AG08395 (cell line): ENCODE measurements at places on chromosomes 11 and 22.

- no peak for DNase-seq
These were observed 335 bp downstream of the ZNF408 start for GRCh38 chr11:46701078-46701654.

DNA sequence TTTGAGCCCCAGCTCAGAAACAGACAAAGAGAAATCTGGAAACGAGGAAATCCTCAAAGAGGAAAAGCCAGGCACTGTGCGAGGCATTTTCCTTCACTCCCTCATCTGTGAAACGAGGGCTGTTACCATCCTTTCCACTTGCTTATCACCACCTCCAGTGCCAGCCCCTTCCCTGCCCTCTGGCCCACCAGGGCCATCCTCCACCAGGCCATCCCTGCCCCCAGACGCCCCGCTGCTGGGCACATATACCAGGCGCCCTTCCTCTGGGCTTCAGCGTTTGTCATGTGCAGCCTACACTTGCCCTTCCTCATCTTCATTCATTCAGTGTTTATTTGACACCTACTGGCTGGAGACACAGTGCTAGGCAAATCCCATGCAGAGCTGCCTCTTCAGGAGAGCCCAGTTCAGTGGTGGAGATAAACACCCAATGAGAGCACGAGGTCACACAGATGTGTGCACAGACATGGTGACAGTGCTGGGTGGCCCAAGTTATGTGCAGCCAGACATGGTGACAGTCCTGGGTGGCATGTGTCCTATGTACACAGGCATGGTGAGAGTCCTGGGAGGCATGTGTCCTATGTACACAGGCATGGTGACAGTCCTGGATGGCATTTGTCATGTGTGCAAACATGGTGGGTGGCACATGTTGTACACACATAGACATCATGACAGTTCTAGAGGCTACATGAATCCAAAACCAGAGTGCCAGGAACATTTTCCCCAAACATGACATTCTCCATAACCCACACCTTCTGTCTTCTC, 9.7 kb downstream of the SPTBN2 start:
- no peak for DNase-seq

- DNase-seq = no peak
These were observed 1.5 kb upstream of the PACSIN3 start for GRCh38 chr11:47187723-47188122.

GRCh38 chr11:119489087-119489486, 66.1 kb upstream of the THY1 start:
- no peak for DNase-seq
